ENCODE measurements at places on chromosomes 1 and 21.

- no peak for DNase-seq
Measured at GRCh38 chr1:45198185-45198584, 8.2 kb downstream of the ZSWIM5 start.

DNA sequence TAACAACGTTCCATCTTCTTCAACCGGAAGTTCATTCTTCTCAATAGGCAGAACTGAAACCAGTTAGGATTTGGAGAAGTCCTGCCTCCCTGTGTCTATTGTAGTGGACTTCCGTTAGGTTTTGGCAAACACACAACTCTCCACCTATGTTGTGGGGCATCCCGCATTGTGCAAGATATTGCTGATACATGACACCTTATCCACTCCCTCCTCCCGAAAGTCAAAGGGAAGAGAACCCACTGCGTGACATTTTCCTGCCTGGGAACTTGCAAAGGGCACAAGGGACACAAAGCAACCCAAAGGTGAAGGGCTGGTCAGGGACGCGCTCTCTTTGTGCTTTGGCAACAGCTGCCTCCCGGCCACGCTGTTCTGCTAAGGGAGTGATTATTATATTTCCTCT, 164.8 kb downstream of the TPR start:
- no peak for DNase-seq

- no peak for DNase-seq
Measured at GRCh38 chr21:39650306-39650705, 37.6 kb downstream of the B3GALT5 start.

GRCh38 chr1:157932069-157932468, 61.4 kb upstream of the KIRREL1 start:
- no peak for DNase-seq

GRCh38 chr1:177286396-177286795, 115.6 kb downstream of the BRINP2 start:
- DNase-seq = no peak

DNA sequence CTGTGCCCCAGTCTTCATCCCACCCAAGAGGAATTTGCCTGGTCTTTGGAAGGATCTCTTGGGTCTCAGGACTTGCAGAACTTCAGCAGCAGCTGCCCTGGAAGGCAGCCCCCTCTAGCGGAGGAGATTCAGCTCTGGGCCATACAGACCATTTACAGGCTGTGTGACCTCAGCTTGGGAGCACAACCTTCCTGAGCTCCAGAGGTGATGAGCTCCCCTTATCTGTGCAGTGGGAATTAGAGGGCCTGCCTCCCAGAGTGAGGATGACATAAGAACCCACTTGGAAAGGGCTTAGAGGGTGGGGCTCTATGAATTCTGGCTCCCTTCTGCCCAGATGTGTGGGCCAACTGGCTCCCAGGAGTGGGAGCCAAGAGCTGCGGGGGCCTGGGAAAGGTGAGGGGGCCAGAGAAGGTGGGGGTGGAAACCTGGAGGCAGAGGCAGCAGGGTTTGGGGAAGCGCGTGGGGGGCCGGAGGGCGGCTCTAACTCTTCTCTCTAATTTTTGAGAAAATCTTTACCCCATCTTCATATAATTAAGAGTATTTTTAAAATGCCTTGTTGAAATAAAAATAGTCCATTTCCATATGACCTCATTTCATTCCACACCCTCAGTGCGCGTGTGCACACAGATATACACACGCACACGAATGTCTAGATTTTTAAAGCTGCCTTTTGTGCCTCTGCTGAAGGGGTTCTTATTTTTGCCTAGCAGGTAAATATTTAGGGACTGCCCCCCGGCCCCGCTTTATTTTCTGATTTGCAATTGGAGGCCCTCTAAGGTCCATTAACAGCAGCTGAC, 21.5 kb downstream of the EPHB2 start:
- DNase-seq = no peak

GRCh38 chr1:244002721-244003120, 48.4 kb upstream of the ZBTB18 start:
- no peak for DNase-seq

GRCh38 chr1:6470132-6471085, 4.4 kb upstream of the TNFRSF25 start:
- DNase-seq = no peak

DNA sequence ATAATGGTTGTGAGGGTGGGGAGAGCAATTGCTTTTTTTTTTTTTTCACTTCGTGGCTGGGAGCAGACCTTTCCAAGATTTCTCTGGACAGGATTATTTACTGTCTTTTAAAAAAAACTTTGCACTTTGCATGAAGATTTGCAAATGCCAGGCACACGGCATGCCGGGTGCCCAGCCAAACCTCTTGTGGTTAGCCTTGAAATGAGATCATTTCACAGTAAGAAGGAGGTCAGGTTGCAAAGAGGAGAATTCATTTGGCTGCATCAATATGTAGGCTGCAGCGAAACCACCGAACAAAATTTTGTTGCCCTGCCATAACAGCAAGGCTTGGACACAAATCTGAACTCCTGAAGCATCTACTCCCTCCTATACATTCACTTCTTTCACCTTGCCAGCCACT, 36.5 kb upstream of the KCND3 start:
- DNase-seq = no peak

Measured in CD4-positive, alpha-beta T cell (primary cell).